ENCODE measurements at places on chromosomes 4 and X.

DNA sequence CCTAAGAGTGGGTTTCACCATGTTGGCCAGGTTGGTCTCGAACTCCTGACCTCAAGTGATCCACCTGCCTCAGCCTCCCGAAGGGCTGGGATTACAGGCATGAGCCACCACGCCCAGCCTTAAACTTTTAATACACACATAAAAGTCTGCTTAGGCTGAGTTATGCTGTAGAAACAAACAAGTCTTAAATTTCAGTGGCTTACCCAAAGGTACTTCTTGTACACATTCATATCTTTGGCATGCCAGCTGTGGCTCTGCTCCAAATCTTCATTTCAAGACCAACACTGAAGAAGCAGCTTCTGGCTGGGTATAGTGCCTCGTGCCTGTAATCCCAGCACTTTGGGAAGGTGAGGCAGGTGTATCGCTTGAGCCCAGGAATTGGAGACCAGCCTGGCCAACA is 80.3 kb downstream of the PPEF2 start:
- no peak for DNase-seq

DNA sequence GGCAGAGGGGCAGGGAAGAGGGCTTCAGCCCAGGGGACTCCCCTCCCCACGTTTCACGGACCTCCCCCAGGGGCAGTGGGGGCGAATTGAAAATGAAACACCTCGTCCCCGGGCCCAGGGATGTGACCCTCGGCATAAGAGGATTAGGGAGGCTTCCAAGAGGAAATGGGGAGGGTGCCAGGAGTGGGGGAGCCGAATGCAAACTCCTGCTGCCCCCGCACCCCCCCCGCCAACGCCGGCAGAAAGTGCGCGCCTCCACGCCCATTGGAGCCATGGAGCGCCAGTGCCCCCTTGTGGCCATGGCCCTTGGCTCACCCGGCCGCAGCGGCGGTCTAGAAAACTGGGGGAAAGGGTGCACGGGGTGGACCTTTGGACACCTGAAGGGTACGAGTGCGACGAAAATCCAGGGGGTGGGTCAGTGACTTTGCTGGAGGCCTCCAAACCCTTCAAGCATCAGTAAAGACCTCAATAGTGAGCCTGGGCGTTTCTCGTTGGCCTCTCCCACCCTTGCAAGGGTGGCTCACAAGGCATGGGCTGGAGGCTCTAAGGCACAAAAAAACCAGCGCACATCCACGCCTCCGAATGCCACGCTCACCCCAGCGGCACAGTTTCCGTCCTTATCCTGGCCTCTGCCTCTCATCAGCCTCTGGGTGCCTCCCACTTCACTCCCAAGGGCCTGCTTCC is 120.8 kb upstream of the PJA1 start:
- DNase-seq: no peak

DNA sequence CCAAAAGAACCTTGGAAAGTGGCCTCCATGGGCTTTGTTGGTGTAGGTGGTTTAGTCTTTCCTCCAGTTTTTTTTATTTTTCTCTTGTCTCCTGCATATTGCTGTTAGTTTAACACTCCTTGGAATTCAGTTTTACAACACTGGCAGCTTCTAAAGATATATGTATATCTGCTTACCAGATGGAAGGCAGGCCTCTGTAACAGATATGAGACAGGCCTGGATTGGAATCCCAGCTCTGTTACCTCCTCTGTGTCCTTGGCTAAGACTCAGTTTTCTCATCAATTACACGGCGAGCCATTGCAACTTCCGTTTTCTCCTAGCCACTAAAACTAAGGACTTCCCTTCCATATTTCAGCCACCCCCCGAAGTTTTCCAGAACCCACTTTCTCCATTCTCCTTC is 133.4 kb upstream of the SMAD1 start:
- DNase-seq: no peak

GRCh38 chr4:113383111-113383785 is 333.8 kb downstream of the ANK2 start:
- DNase-seq: peak; percentile 82

DNA sequence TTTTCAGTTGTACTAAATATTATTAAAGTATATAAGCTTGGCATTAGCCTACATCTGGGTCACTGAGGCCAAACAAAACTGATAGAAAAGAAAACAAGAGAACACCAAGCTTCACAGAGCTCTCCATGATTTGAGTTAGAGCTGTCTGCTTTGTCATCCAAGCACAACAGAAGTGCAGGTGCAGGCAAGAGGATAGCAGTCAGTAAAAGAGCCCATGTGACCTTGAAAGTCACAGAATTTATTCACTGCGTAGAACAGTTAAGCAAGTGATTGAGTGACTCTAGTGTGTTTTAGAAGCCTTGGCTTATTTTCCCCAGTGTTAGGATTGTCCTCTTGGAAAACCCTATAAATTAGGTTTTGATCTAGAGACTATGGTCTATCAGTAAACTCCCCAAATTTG is 49.4 kb upstream of the PRDM5 start:
- DNase-seq: no peak

DNA sequence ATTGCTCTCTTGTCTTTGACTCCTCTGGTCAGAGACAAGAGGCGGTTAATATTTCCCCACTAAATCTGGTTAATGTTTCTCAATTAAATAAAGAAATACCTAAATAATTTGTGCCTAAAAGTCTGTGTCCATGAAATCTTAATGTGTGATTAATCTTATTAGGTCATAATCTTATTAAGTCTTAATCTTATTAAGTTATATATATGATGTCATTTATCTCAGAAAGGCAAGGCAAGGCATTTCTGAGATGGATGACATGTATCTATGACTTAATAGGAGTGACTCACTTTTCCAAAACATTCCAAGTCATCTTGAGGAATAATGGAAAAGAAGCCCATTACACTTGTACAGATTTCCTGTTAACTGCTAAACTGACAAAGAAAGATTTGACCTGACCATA is 74.7 kb downstream of the TRAM1L1 start:
- DNase-seq: no peak

- DNase-seq: no peak
Observed at GRCh38 chrX:2508648-2509335, 8.0 kb upstream of the DHRSX start.

GRCh38 chr4:153799694-153800074 is 10.8 kb upstream of the SFRP2 start:
- no peak for DNase-seq

DNA sequence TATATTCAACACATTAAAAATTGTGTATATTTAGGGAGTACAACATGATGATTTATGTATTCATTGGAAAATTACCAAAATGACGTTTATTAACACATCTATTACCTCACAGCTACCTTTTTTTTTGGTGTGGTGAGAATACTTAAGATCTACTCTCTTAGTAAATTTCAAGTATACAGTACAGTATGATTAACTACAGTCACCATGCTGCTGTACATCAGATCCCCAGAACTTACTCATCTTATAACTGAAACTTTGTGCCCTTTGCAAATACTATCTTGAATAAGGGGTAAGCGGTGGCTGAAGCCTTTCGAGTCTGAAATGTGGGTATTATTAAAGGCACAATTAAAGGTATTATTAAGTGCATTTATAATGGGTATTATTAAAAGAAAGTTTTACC is 976 bp downstream of the PHKA1 start:
- no peak for DNase-seq

- DNase-seq: peak; percentile 65
Observed at GRCh38 chr4:130210864-130211263, 1114.9 kb downstream of the C4orf33 start.

GRCh38 chr4:55928846-55929245 is 19.9 kb upstream of the CEP135 start:
- no peak for DNase-seq

GRCh38 chrX:1581132-1581531 is 10.3 kb upstream of the AKAP17A start:
- DNase-seq: no peak

Data from GM04504 (cell line).